ENCODE measurements at places on chromosomes 6 and 20. TPM values are rescaled to one million over a fixed set of nuclear protein-coding genes. Genes with fewer than 3 reads are reported as not detected.

Gene TRIM15
- total RNA-seq, result not detected

- DNase-seq, result no peak
Measured at GRCh38 chr6:147604373-147604772, 95.9 kb downstream of the SAMD5 start.

DNA sequence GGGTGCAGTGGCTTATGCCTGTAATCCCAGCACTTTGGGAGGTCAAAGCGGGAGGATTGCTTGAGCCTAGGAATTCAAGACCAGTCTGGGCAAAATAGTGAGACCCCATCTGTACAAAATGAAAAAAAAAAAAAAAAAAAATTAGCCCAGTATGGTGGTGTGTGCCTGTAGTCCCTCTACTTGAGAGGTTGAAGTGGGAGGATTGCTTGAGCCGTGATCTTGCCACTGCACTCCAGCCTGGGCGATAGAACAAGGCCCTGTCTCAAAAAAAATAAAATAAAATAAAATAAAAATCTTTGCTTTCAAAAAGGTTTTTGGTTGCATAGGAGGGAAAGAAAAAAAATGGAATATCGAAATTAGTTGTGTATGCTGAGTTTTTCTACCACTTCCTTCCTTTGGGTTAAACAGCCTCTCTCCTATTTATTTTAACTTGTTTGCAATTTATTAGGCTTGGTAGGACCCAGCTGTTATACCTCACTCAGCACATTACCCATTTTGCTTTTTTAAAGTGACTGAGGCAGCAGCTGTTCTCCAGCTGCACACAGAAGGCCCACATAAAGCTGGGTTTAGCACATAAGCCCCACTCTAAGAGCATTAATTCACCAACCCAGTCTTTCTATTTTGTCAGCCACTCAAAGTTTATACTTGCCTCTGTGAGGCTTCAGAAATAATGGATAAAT lies 152.3 kb downstream of the ZFAND3 start:
- no peak for DNase-seq

DNA sequence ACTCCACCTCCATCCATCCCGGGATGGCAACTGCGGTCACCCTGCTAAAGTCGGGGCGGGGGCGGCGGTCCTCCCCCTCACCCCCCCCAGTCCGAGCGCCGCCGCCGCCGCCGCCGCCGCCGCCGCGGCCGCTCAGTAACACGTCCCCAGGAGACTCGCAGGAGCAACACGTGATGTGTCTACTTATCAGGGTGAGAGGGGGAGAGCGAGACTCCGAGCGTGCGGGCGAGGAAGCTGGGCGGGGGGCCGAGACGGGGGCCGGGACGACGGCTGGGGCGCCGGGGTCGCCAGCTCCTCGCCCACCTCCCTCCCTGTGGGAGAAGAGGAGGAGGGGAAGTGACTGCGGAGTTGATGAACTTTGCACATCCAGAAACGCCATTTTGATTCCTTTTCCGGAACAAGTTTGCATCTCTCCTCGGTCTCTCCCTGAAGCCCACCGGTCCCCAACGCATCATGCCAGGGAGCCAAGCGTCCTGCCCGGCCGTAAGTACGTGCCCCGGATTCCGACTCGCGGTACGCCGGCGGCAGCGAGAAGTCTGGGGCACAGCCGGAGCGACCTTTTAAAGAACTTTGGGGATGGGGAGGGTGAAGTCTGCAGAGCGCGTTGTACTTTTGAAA lies at the start of gene RREB1:
Gene RREB1, plus strand, starts transcription at position 384 of the 618 bp plus-strand sequence. CDS start 73,951 bp downstream, outside the sequence.
- DNase-seq, result peak; percentile 38

- DNase-seq, result no peak
Measured at GRCh38 chr6:145427232-145427631, 308.1 kb downstream of the EPM2A start.

- DNase-seq, result no peak
Measured at GRCh38 chr6:157681041-157681650, 141.9 kb upstream of the SNX9 start.

All from endothelial cell (in vitro differentiated cells).